ENCODE measurements at places on chromosomes 2 and 18.

GRCh38 chr2:241569831-241570281 lies 11.3 kb downstream of the BOK start:
- no peak for DNase-seq

- DNase-seq, result no peak
Observed at GRCh38 chr2:138536302-138536701, 34.7 kb downstream of the SPOPL start.

DNA sequence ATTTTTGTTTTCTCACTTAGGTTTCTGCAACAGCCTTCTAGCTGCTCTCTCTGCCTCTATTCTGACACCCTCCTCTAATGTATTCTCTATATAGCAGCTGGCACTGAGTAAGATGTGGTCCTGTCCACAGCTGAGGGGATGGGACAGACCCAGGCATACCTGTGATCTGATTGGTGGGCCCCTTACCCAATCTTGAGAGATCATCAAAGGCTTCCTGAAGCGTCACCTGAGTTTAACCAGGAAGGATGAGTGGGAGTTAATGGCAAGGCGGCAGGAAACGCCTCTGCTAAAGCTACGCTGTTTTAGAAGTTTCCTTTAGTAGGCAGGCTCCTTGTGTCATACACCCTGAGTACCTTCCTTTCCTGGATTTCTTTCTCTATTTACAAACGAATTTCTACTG lies 5.7 kb upstream of the TET3 start:
- peak; percentile 45 for DNase-seq

DNA sequence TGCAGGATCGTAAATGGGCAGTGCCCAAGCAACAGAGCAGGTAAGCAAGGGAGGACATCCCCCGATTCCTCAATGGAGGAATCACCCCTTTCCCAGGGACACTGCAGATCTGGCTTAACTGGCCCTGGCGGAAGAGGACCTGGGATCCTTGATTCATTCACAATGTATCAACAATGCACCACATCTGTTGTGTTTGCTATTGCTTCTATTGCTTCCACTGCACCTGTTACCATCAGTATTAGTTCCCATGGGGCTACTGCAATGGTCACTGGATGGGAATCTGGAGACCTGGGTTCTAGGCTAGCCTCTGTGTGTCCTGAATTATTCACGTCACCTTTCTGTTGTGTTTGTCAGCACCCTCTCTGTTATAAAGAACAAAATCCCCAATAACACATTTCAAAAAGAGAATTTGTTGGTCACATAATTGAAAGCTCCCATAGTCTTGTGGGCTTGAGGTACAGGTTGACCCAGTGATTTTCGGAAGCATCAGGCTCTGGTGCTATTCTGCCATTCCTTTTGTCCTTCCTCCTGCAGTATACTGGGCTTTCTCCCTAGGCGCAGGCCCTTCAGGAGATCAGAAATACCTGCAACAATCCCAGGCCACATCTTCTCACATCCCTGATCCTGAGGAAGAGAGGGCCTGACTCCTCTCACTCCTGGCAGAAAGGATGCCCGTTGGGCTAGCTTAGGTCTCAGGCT lies 193.5 kb upstream of the GLI2 start:
- no peak for DNase-seq

- no peak for DNase-seq
Observed at GRCh38 chr18:45467293-45467692, 148.0 kb upstream of the SLC14A2 start.

DNA sequence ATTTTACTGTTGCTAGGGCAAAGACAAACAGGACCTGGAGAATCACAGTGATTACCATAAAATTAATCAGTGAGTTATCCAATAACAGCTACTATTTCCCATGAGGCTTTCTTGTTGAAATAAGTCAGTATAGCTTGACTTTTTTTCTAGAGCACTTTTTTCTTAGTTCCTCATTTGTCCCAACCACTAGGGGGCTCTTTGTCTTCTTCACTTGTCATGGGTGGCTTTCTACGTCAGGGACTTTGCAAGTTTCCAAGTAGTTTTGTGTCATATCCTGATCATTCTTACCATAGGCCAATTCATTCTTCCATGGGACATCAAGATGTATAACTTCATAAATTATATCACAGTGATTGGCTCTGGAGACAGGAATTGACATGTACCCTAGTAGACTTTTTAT lies 1019.6 kb upstream of the PIK3C3 start:
- no peak for DNase-seq

- DNase-seq, result no peak
Observed at GRCh38 chr2:182818925-182819324, 47.5 kb downstream of the FRZB start.

- DNase-seq, result no peak
Observed at GRCh38 chr2:42767899-42768705, 4.2 kb upstream of the OXER1 start.

DNA sequence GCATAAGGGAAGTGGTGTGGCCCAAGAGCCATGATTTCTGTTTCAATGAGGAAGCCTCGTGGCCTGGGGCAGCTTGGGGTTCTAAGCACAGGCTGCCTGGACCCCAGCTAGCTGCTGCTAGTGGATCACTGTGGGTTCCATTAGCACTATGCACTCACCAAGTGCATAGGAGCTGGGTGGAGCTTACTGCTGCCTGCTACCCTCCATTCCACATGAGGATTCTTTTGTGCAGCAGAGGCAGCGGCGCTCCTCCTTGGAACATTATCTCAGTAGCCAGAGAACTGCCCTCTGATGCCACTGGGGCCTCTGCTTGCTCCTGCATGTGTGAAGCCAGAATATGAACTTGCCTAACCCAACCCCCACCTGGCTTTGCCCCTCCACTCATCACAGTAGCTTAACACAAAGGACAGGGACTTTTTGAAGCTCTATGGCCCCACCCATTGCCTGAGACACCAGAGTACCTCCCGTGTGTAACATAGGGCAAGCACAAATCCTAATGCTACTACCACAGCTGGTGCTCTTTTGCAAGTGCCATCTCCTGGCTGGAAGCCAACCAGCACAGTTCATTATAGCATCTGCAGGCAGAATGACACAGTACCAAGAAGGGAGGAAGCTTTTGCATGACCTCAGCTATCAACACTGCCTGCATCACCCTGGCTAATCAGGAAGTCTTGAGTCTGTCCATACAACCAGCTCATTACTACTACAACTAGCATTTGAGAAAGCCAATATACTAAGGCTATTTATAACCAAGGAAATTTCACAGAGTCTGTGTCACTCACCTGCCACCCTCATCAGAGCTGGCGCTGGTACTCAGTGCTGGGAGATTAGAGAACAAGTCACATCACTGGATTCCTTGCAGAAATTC lies 297.0 kb upstream of the GULP1 start:
- DNase-seq, result no peak

DNA sequence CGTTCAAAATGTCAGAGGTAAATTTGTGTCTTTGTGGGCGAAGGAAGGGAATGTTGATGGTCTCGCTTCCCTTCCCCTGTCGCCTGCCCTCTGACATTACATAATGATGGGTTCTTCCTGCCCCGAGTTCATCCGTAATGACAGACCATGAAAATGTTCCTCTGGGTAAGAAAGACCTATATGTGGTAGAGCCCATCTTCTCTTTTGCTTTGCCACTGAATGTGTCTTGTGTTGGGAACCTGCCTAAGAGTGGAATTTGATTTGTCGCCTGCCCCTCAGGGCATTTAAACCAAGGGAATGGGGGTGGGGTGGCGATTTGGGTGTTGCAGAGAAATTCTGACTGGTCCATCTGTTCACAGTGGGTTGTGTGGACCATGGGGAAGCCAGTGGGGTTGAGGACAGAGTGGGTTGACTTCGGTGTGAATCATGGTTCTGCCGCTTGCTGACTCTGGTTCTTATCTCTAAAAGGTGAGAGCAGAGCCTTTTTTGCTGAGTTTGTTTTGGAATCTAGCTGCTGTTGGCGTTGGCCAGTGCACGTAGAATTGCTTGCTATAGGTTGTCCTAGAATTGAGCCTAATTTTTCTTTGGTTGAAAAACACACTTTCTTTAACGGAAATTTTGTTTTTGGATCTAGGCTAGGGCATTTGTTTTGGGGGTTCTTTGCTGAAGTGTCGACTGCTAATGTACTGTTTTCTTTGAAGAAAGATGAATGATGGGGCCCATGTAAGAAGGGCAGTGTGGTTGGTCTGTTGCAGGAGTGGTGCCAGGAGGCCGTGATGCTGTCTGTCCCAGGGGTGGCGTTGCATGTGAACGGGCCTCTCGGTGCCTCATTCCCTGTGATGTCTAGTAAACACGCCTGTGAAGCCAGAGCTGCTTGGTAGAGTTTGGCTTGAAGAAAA lies 1.3 kb downstream of the INPP4A start:
- no peak for DNase-seq

- DNase-seq, result no peak
Observed at GRCh38 chr18:48992133-48992532, 41.4 kb upstream of the SMAD7 start.

- DNase-seq, result no peak
Observed at GRCh38 chr2:29110916-29111535, 4.2 kb upstream of the CLIP4 start.

DNA sequence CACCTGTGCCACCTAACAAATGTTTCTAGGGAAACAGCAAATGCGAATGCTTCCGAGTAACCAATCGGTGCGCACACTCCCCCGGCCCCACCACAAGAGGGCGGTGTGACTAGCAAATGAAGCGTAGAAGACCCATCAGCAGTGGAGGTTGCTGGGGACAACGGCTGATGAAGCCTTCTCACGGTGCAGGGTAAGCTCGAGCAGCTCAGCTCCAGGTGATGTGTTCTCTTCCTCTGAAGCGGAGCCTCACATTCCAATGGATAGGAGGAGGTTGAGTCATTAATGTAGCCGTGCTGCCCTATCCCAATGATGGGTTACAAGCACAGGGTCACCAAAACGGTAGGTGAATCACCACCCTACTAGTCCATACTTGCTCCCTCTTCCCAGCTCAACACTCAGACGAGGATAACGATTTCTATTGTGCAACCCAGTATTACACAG lies 127.6 kb upstream of the TWIST2 start:
- DNase-seq, result peak; percentile 14

GRCh38 chr2:42359304-42359964 lies 1.6 kb downstream of the COX7A2L start:
- no peak for DNase-seq

Data from T-helper 9 cell (primary cell).